ENCODE measurements at places on chromosomes 7 and 10. TPM values are rescaled to one million over a fixed set of nuclear protein-coding genes. Genes with fewer than 3 reads are reported as not detected.

SSC4D gene
- total RNA-seq: 1.5 TPM

TMEM236 gene
- total RNA-seq: not detected

LRRC18 gene
- total RNA-seq: not detected

ADRB1 gene
- total RNA-seq: 0.41 TPM

METTL27 gene
- total RNA-seq: 11.8 TPM

HOXA13 gene
- total RNA-seq: not detected

ZCCHC24 gene
- 0.67 TPM for total RNA-seq

RSBN1L gene
- 16.6 TPM for total RNA-seq

Data from foreskin keratinocyte (primary cell).